Muscle of arm (tissue), 14 donors: ENCODE measurements at places on chromosomes 6 and 20. TPM values are rescaled to one million over a fixed set of nuclear protein-coding genes. Genes with fewer than 3 reads are reported as not detected.

DNA sequence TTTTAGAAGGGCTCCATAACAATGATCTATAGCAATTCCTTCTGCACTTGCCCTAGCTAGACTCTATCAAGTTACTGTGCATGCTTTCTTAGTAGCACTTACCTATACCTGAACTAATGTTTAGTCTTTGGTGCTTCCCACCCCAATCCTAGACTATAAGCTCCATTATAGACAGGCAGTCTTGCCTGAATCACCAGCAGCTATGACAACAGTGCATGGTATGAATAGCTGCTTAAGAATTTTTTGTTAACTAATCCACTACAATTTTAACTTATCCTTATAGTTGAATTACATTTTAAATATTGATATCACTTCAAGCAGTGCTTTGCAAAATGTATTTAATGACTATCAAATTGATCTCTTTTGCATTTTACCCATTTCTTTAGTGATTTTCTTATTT lies 164.3 kb downstream of the RPS12 start:
- no peak for DNase-seq

- DNase-seq: no peak
These were observed 33.3 kb upstream of the CITED2 start for GRCh38 chr6:139407718-139408222.

DNA sequence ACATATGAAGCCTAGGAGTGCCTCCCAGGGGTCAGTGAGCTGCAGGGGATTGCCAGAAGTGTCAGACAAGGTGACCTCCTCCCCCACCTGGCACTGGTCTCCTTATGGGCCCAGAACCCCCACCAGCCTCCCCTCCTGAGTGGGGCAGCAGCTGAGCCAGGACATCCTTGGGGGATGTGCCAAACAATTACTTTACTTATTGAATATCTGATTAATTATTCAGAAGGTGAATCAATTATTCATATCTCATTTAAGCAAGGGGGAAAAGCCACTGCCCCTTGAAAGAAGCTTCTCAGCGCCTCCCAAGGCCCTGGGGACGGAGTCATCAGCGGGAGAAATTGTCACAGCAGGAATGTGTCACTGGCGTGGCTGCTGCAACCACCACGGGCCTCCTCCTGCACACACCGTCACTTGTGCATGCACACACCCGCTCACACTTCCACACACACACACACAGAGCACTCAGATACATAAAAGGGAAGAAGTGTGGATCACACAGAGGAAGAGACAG lies 123.4 kb upstream of the MAFB start:
- DNase-seq: no peak

DNA sequence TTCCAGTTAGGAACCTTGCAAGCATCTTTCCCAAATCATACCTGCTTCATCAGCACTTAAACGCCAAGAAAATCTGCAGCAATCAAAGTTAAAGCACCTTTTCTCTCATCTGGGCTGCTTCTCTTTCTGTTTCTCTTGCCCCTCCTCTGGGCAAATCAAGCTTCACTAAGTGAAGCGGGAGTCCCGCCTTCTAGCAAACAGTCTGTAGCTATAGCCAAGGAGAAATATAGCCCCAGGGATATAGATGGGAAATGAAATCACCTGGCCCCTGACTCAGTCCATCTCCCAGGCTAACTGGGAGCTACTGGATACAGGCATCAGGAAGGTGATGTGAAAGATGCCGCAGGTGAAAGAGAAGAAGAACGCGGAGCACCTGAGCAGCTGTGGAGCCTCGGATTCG lies 481.9 kb downstream of the C6orf118 start:
- no peak for DNase-seq

GRCh38 chr6:31659649-31660380 lies 763 bp downstream of the C6orf47 start:
- DNase-seq: no peak

DNA sequence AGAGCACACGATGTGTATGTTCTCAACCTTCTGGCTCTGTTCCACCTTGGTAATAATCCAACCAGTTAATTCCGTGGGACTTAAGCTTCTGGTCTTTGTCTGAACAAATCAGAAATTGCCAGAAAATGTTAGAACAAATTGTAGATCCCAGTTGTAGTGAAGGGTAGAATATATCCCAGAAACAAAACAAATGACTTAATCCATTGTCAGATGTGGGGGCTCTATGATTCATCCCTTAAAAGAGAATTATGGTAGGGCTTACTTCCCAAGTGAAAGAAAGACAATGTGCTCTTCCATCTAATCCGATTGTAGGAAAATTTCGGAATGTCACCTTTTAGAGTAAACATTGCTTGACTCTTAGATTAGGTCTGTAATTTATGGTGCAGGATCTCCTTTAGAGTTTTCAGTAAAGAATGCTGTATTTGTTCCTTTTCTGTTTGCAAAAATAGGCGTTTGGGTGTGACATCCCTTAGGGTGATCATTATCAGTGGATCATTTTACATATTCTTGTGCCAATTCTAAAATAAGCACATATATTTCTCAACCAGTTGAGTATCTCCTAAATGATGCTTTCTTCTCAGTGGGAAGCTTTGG lies 234.5 kb upstream of the ZNF217 start:
- DNase-seq: peak; percentile 79

DNA sequence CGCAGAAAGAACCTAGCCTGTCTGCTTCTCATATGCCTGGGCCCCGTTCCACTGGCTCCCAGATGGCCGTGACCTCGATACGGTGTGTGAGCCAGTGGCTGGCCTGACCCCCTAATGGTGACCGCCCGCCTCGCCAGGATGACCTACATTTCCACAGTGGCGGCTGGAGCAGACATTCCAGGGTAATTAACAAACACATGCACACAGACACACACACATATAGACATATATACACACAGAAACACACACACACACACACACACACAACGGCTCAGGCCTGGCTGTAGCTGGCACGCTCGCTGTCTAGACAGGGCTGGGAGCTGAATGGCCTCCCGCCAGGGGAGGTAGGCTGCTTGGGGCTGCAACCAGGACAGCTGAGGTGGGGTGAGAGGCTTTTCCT lies 227.1 kb downstream of the ANKRD60 start:
- DNase-seq: peak; percentile 34

- peak; percentile 38 for DNase-seq
These were observed 42.6 kb downstream of the PRKN start for GRCh38 chr6:162684961-162685360.

- DNase-seq: no peak
These were observed 30.8 kb upstream of the APMAP start for GRCh38 chr20:25023356-25023755.

- no peak for DNase-seq
These were observed 394.0 kb downstream of the LAMA2 start for GRCh38 chr6:129276986-129277385.

Gene AIF1
- polyA plus RNA-seq: 22.0 TPM

Gene COL12A1
- polyA plus RNA-seq: 368 TPM

Gene GABRR1
- polyA plus RNA-seq: 0.60 TPM

Gene PI16
- polyA plus RNA-seq: 15.6 TPM
